ENCODE measurements at places on chromosomes 7 and 10.

DNA sequence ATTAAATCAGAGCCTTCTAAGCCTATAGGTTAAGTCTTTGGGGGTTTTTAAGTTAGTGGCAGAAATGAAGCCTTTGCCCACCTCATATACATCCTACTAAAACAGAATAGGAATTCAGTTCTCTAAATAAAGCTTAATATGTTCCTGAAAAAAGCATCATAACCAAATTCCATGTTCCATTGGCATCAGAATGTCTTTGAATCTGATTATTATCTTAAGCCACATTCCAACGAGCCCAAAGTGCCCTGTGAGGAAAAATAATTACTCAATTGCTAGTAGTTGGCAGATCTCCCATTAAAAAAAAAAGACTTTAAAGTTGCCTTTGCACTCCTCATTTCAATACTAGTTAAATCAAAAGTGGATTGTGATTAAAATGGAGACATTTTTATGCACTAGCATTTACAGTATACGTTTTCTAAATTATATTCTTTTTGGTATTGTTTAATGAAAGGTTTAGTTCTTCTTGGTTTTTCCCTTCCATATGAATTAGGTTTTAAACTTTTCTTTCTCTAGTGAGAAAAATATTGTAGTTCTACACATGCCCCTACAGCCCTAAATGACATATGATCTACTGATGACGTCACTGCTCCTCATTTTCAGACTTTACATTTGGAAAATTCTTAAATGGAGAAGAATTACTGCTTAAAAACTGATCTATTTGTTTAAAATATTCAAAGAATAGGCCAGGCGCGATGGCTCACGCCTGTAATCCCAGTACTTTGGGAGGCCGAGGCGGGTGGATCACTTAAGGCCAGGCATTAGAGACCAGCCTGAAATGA is 54.3 kb upstream of the CABCOCO1 start:
- DNase-seq = no peak

DNA sequence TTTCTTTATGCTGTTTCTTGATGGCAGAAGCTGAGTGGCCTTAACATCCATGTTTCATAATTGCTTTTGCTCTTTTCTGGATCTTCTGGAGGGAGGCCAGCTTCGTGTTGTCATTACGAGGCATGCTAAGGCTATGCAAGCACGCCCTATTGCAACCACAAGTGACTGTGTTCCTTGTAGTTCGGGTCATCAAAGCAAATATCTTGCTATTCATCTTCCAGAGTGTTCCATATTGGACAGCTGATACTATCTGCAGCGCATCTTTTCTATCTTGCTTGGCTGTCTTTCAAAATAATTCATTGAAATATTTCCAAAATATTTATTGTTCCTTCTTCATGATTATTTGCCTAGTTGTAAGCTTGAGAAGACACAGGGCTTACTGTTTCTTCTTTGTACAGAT is 5.0 kb downstream of the EPHB6 start:
- no peak for DNase-seq

DNA sequence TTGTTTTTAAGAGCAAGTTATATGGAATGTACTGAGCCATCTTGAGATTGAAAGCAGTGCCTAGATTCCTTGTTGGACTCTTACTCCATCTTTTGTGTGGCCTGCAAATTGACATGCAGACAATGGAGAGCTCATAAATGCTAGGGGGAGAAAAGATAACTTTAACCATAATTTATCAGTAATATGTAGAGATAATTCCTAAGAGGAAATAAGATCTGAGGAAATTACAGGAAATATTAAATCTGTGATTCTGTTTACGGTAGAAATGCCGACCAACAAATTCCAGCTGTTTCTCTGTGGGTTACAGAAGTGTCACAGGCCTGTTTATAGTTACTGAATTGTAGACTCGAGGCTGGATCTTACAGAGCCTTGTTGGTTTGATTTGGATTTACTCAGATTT is 348.0 kb downstream of the SUGCT start:
- no peak for DNase-seq

DNA sequence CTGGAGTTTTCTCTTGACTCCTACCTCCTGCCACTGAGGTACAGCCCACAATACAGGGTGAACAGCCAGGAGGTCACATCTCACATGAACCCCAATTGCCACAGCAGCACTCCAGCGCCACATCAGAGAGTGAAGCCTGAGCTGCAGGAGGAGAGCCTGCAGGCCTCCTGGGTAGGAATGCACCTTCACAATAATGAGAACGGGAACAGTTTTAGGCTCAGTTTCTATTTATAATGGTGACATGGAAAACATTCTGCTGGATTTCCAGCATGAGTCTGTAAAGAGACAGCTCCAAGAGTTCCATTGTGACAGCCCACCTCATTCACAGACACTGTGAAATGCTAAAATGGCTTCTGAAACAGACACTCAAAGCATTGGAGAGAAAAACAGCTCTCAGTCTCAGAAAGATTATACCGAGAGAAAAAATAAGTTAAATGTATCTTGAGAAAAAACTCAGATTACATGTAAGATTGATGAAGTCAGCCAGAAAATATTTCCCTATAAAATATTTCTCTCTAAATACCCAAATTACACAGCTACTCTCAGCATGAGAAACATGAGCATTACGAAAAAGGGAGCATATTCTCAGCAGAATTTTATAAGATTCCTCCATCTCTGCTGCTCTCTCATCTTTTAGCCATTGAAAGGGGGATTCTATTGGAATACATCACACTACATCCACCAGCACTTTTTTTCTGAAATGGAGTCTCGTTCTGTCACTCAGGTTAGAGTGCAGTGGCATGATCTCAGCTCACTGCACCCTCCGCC is 11.3 kb downstream of the ZNF680 start:
- DNase-seq = no peak

DNA sequence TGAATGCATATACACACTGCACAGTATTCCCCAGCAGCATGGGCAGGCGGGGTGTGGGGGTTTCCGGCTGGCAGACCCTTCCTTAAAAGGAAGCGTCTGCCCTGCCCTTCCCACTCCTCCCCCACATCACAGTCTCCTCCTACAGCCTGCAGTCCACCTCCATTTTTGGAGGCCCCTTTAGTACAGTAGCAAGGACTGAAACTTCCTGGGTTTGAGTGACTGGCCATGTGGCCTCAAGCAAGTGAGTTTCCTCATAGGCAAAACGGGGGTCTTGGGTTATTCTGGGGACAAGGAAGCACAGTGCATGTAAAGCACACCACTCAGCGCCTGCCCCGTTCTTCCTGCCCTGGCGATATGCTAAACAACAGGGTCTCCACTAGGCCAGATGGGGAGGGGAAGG is 62.1 kb upstream of the COL13A1 start:
- no peak for DNase-seq

DNA sequence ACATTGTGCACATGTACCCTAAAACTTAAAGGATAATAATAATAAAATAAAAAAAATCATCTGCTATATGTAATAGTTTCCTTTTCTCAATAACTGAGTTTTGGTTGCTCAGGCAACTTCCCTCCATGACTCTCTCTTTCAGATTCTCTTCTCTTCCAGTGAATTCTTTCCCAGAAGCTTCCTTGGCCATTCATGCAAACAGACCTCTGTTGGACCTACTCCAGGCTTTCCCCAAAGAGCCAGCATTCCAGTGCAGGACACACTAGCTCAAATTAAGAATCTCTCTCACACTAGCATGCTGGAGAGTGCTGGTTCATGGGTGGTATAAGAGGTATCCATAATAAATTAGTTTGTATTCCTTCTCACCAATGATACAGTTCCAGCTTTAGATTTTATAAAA is 31.0 kb upstream of the ZEB1 start:
- no peak for DNase-seq
